ENCODE measurements at places on chromosomes 2 and 18.

DNA sequence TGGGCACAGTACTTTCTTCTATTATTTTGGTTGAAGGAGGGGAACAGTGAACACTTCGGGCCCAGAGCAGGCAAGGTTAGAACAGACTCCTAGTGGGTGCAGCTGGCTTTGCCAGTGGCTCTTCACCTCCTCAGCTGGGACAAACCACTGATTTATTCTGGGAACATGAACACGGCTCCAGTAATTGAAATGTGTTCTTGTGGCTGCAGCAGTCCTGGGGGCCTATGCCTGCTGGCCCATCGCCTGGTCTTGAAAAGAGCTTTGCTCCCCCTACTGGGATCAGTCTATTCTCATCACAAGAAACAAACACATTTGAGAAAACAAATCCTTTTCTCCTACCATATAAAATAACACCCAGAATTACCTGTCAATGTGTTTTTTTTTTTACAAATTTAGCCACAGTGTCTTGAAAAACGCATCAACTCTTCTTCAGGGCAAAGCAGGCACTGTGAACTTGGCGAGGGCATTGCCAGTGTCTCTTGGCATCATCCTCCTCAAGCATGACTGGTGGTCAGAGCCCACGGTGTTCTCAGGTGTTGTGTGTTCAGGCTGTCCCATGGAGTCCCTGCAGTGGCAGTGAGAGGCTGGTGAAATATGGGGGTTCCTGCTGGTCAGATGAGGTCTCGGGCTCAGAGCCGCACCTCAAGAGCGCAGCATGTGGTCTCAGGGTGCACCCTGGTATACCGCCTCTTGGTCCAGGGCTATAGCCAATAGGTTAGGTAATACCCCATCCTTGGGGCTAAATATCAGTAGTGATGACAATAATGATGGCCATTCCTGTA lies 51.3 kb downstream of the RNF144A start:
- no peak for DNase-seq

- no peak for DNase-seq
Measured at GRCh38 chr18:57833441-57834101, 30.5 kb upstream of the ATP8B1 start.

DNA sequence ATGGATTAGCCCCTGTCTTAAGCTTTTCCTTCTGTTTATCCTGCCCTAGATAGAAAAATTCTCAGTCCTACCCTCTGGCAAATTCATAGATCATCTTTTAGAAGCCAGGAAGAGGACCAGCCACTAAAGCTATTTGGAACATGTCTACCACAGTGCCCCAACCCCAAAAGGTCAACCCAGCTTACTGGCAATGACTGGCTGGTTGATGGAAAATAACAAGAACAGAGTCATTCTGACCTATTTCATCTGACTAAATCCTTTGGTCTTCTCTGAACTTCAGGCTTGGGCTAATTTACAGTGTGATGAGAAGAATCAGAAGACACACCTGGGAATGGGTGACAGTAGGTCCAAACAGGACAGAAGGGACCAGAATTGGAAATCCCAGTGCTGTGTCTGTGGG lies 227.3 kb upstream of the CCDC68 start:
- no peak for DNase-seq

- DNase-seq: no peak
Measured at GRCh38 chr2:105655244-105655643, 89.5 kb upstream of the NCK2 start.

GRCh38 chr2:1295740-1296139 lies 117.5 kb upstream of the TPO start:
- no peak for DNase-seq

GRCh38 chr2:128437204-128437565 lies 118.5 kb upstream of the HS6ST1 start:
- DNase-seq: no peak

GRCh38 chr2:25072606-25073005 lies 30.7 kb downstream of the EFR3B start:
- DNase-seq: no peak

Measured in T follicular helper cell (primary cell).